HFFc6 (cell line): ENCODE measurements at places on chromosomes 1 and 21.
A peak's percentile ranks its signal among the peaks of the same experiment; 100 is the strongest.

DNA sequence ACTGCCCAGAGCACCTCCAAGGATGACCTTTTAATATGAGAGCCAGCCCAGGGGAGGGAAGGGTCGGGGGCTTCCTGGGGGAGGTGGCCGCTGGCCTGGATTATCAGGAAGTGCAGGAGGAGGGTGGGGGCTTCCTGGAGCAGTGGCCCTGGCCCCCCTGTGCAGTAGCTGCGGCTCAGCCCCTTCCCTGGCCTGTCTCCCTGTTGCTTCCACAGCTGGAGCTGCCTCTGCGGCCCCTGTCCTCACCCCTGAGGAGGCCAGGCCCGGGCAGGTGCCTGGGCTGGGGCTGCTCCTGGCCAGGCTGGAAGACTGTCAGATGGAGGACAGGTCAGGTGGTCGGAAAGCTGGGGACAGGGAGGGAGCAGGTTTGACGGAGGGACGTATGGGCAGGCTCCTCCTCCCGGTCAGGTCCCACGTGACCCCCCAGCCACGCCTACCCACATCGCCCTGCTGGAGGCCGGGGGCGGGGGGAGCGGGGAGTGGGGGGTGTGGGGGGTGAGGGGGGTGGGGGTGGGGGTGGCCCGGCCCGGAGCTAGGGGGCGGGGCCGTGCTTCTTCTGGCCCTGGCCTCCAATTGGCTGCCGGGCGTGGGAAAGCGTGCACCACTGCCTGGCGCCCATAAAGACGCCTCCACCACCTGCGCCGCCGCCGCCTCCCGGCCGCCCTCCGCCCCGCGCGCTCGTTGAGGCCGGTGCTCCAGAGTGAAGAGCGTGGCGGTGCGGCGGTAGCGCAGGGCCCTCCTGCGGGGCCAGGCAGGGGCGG is 10.2 kb upstream of the TNFRSF14 start:
- peak; percentile 56 for DNase-seq

DNA sequence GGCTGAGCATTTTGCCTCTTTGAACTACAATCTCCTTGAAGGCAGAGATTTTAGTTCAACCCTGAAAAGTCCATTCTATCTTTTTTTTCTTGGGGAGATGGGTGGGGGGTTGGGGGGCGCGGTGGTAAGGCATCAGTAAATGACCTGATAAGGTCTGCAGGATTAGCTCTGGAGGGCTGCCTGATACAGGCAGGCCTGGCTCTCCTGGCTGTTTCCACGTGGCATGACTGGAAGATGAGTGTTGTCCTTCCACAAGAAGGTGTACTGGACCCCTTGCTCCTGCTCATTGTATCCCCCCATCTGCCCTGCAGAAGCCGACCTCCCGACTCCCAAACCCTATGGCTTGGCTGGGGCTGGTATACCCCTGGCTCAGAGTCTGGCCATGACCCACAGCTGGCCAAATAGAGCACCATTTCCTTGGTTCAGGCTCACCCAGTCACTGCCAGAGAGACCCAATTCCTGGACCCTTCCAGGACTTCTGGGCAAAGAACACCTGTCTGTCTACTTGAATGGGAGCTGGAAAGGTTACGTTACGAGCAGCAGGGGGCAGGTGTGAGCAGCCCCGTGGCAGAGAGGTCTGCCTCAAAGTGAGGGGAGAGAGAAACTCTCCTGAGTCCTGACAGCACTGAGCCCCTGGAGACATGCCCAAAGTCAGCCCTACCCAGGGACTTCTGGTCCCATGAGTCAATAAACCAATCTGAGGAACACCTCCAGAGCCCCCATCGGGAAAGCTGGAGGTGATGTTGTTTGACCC is 17.0 kb downstream of the DHRS3 start:
- DNase-seq, result no peak

DNA sequence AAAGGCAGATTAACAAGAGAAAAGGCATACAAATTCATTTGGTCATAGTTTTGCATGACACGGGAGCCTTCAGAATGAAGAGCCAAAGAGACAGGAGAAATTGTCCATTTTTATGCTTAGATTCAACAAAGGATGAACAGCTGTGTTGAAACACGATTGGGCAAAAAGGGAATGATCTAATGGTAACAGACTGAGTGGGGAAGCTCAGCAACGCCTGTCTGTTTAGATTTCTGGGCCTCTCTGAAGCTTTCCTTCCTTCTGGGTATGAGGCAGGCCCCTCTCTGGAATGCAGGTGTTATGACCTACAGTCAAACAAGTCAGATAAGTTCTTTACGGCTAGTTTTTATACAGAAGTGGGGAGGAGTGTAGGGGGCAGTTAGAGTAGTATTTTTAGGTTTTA is 154.6 kb downstream of the RGS7 start:
- no peak for DNase-seq

DNA sequence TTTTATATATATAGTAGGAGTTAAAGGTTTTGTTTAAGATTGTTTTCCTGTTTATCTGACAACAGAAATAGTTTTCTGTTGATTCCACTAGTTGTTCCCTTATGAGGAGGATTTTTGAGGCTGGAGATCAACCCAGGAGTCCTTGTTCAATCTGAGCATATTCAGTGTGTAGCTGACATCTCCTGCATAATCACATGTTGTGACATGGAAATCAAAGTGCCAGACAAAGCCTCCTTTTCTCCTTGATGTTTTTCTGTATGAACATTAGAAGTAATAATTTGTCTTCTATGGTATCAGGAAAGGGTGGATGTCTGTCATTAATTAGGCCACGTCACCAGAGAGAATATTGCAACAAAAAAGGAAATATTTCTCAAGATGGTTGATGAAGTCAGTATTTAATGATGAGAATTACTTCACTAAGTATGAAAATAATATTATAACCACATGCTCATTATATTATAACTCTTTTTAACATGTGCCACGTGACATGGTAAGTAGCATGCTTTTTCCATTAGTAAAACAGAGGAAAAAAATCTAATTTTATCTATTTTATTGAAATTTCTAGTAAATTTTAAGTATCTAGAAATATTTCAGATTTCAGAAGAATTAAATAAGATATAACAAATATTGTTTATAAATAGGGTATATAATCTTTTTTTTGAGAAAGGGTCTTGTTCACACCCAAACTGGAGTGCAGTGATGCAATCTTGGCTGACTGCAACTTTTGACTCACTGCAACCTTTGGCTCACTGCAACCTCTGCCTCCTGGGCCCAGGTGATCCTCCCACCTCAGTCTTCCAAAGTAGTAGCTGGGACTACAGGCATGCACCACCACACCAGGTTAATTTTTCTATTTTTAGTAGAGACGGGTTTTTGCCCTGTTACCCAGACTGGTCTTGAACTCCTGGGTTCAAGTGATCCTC is 223.5 kb downstream of the HMCN1 start:
- no peak for DNase-seq

DNA sequence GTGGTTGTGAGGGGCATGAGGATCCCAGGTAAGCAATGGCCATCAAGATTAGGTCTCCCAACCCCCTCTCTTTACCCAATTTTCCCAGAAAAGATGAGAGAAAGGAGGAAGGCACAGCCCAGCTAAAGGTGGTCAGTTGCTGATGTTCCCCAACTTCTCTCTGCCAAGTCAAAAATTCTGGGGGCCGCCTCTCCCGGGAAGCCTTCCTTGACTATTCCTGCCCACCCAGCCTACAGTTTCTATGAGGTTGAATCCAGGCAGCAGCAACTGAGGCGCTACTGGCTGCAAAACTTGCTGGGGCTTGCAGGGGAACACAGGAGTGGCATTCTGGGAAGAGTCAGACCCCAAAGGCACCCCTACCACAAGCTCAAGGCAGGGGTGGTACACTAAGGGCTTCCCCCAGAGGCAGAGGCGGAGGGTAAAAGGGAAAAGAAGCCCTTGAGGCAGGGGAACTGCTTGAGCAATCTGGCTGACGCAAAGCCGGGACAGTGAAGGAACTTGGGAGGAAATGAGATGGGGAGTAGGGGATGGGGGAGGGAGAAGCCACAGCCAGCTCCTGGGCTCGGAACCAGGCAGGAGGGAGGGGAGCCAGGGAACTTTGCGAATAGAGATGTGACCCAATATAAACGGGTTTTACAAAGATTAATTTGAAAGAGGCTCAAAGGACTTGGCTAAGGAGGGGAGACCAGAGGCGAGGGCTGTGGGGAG is 31.2 kb downstream of the SDC3 start:
- peak; percentile 36 for DNase-seq

DNA sequence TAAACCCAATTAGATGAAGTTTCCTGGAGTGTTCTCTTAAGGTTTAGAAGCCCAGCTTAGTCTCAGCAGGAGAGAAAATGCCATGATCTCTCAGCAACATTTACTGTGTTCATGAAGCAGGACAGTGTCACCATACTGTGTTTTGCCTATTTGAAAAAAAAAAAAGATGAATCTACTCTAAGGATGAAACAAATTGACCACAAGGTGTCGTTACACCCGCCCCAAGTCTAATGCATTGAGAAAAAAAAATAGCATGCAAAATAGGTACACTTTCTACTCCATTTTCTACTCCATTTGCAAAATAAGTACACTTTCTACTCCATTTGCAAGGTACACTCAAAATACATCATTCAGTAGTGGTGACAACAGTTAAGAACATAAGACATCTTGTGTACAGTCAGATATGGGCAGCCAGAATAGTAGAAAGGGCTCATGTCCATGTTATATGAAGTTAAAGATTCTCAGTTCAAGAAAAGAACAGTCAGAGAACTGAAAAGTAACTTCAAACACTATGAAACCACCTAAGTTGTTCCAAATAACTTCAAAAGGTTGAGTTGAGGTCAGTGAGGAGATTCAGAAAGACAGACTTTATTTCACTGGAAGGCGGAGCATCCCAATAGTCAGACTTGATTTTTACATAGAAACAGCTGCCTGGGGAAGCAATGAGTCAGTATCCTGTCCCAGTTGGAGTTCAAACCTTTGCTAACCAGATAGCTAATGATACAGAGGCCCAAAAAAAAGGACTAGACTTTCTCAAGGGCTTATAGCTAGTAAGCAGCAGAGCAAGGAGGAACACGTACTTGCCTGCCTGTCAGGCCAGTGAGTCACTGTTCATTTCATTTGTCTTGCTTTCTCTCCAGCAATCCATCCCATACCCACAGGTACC is 13.3 kb downstream of the PLPPR5 start:
- peak; percentile 81 for DNase-seq

- DNase-seq, result peak; percentile 45
Observed at GRCh38 chr1:2526824-2527555, 594 bp upstream of the PANK4 start.

DNA sequence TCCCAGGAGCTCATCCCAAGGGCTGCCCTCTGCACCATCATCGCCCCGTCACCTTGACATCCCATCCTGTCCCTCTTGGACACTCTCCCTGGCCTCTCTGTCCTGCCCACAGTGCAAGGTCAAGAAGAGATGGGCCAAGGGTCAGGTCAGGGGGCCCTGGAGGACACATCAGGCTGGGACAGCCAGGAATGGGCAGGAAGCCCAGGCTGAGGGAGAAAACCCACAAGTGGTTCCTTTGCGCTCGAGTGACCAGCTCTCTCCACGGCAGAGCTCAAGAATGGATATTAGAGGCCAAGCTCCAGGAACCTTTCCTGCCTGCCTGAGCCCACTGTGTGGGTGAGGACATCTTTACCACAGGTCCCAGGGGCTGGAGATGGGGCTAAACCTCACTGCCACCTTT is 41.0 kb downstream of the KCNN3 start:
- DNase-seq, result no peak

DNA sequence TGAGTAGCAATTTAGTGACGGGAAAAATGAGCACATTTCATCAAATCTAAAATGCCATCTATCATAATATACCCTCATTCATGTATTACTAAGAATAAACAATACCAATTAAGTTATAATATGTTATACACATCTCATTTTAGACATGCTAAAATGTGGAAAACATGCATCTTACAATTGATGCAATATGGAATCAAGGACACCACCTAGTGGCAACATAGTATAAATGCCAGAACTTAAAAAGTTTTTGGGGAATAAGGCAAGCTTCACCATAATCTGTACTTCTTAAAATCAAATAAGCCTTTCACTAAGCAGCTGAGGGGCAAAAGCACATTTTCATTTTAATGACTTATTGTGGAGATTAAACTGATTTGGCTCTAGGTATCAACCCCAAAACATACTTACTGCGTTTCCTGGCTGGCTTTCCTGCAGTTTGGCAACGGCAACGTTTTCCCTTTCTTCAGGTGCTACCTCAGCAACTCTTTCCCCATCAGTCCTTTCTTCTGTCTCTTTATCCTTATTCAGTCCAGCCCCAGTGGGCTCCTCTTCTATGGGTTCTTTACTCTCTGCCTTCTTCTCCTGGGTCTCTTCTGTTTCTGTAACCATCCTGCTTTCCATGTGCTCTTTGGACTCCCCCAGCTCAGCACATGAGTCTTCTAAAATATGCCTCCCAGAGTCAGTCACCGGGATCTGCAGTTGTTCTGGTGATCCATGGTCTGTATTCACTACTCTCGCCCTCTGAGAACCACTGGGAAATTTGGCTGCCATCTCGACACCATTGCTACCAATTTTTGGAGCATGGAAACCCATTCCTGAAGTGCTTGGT is 11.4 kb downstream of the SDE2 start:
- peak; percentile 45 for DNase-seq

- no peak for DNase-seq
Observed at GRCh38 chr1:25676488-25676887, 59.9 kb downstream of the MAN1C1 start.

- DNase-seq, result peak; percentile 57
Observed at GRCh38 chr1:231603598-231604275, 22.9 kb upstream of the DISC1 start.

DNA sequence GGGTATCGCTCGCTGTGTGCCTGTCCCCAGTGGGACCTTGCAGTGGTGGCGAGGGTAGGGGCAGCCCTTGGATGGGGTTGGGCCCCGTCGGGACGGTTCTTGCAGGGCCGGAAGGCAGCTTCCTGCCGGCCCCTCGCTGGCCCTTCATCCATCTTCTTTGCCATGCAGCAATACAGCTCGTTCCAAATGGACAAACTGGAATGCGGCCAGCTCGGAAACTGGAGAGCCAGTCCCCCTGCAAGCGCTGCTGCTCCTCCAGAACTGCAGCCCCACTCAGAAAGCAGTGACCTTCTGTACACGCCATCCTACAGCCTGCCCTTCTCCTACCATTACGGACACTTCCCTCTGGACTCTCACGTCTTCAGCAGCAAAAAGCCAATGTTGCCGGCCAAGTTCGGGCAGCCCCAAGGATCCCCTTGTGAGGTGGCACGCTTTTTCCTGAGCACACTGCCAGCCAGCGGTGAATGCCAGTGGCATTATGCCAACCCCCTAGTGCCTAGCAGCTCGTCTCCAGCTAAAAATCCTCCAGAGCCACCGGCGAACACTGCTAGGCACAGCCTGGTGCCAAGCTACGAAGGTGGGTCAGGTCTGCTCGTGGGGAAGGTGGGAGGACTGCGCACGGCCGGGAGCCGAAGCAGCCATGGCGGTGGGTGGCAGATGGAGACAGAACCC is 45.8 kb downstream of the SIM2 start:
- DNase-seq, result no peak

GRCh38 chr1:155072531-155073289 is 5.9 kb upstream of the EFNA3 start:
- no peak for DNase-seq

GRCh38 chr1:242870966-242871365 is 346.5 kb upstream of the PLD5 start:
- DNase-seq, result no peak
